ENCODE measurements at places on chromosomes 7 and 10.

- no peak for DNase-seq
Observed at GRCh38 chr10:101018600-101019439, 12.1 kb downstream of the PDZD7 start.

GRCh38 chr10:5321273-5321672, 43.5 kb upstream of the UCN3 start:
- DNase-seq = no peak

GRCh38 chr10:69804775-69805174, 3.1 kb downstream of the COL13A1 start:
- no peak for DNase-seq

GRCh38 chr7:115009139-115009538, 87.2 kb downstream of the MDFIC start:
- no peak for DNase-seq

- no peak for DNase-seq
Observed at GRCh38 chr10:78867555-78867939, 201.2 kb upstream of the ZMIZ1 start.

- DNase-seq = peak; percentile 49
Observed at GRCh38 chr7:2003451-2003930, 229.3 kb downstream of the MAD1L1 start.

DNA sequence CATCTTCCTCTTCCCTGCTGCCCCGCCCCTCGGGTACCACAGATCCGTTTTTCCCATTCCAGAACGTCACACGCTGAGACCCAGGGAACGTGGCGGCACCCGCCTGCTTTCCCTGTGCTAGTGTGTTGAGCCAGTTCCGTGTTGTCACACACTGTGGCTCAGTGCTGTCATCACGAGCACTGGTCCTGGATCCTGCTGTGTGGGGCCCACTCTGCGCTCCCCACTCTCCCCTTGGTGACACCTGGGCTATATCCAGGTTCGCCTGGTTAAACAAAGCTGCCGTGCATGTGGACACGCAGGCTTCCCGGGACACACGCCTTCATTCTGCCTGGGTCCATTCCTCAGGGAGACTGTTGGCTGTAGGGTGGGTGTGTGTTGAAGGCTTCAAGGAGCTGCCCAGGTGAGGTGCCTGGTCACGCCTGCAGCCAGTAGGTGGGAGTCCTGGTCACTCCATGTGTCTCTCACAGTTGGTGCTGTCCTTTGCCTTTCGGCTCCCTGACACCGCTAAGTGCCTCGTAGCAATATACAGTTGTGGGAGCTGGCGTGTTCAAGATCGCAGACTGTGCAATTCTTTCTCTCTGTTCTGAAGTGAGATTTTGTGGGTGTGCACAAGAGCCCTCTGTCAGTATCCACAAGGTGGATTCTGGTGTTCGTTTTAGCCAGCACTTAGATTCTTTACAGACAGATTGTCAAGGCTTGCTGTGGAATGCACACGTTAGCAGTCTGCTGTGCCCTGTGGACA, 88.6 kb downstream of the INPP5A start:
- peak; percentile 28 for DNase-seq

GRCh38 chr10:6064119-6064518, 2.0 kb upstream of the IL2RA start:
- DNase-seq = no peak

- no peak for DNase-seq
Observed at GRCh38 chr7:158926348-158926747, 70.0 kb downstream of the DYNC2I1 start.

DNA sequence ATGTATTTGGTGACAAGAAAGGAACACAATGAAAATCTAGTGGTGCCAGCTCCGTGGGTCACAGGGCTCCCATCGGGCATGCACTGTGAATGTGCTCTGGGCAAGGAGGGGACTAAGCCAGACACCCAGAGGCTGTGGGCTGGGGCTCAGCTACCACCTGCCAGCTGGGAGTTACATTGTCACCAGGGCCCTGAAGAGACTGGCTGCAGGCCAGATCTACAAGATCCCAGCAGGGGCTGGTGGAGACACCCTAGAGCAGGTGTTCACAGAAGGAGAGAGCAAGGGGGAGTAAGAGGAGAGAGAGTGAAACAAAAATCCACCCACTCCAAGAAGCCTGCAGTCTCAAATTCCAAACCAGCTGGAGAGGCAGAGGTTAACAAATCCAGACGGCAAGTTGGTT, 116.6 kb upstream of the ADCY1 start:
- no peak for DNase-seq

- DNase-seq = no peak
Observed at GRCh38 chr10:131452926-131453720, 141.6 kb upstream of the TCERG1L start.

GRCh38 chr10:102678842-102679289, 34.6 kb downstream of the TRIM8 start:
- DNase-seq = no peak

- no peak for DNase-seq
Observed at GRCh38 chr10:6511347-6511746, 68.7 kb downstream of the PRKCQ start.

- no peak for DNase-seq
Observed at GRCh38 chr10:85857305-85857704, 509.3 kb downstream of the GRID1 start.

Measured in RWPE2 (cell line).